Pancreas (tissue), 10 donors: ENCODE measurements at places on chromosomes 3 and 15. TPM values are rescaled to one million over a fixed set of nuclear protein-coding genes. Genes with fewer than 3 reads are reported as not detected.

The GOLGA8J gene
- total RNA-seq, result not detected

The EPHB3 gene
- 11.6 TPM for total RNA-seq

The CLDN18 gene
- total RNA-seq, result 4.0 TPM

The DAPK2 gene
- 2.7 TPM for total RNA-seq

The CPA3 gene
- total RNA-seq, result 5.0 TPM

The TP63 gene
- total RNA-seq, result 0.06 TPM

The CCR9 gene
- total RNA-seq, result not detected

DNA sequence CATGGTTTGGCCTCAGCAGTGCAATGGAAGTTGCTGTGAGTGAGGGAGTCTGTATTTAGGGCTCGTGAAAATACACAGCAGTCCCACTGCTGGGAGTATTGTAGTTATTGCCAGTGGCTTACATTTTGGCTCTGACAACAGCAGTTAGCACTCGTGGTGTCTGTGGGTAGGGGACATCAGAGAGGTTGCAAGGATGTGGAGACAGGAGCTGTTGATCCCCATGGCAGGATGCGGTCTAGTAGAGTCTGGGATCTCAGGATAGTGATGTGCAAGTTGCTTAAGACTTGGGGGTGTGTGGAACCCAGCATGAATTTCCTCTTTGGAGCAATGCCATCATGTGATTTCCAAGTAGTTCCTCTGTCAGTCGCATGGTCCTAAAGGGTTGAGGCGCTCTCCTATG is 59.9 kb downstream of the GALK2 start:
- no peak overlapping the region for H3K4me3 ChIP-seq
- DNase-seq, result no peak
- no peaks in the 10 kb centered on the region for H3K4me1 ChIP-seq
- no peaks in the 10 kb centered on the region for H3K27me3 ChIP-seq
- H3K27ac ChIP-seq, result no peak overlapping the region
- H3K36me3 ChIP-seq, result no peaks in the 10 kb centered on the region

- H3K4me3 ChIP-seq, result no peak overlapping the region
- no peak for DNase-seq
- H3K27me3 ChIP-seq, result no peaks in the 10 kb centered on the region
Observed at GRCh38 chr3:176447369-176447768, 749.9 kb downstream of the TBL1XR1 start.

GRCh38 chr3:16182183-16182582 is 7.7 kb downstream of the GALNT15 start:
- H3K27me3 ChIP-seq, result no peaks in the 10 kb centered on the region
- no peaks in the 10 kb centered on the region for H3K36me3 ChIP-seq
- no peaks in the 10 kb centered on the region for H3K4me1 ChIP-seq
- no peak overlapping the region for H3K4me3 ChIP-seq
- no peak for DNase-seq

DNA sequence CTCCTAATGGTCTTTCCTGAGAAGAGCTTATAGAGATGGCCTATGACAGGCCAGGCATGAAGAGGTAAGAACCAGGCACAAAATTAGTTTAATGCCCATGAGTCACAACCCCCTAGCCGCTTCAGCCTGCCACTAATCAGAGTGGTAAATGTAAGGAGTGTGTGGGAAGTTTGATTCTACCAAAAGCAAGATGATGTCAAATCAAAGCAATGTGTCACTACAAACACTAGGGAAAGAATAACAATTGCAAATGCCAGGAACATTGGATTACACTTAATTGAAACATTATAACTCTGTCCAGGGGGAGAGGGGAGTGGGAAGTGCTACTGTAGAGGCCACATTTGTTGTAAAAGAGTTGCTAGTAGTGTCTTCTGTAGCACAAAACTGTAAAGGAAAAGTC is 596.6 kb upstream of the AGTR1 start:
- H3K4me3 ChIP-seq, result no peak overlapping the region
- H3K36me3 ChIP-seq, result no peaks in the 10 kb centered on the region
- DNase-seq, result no peak
- H3K27me3 ChIP-seq, result no peaks in the 10 kb centered on the region
- H3K27ac ChIP-seq, result no peak overlapping the region

DNA sequence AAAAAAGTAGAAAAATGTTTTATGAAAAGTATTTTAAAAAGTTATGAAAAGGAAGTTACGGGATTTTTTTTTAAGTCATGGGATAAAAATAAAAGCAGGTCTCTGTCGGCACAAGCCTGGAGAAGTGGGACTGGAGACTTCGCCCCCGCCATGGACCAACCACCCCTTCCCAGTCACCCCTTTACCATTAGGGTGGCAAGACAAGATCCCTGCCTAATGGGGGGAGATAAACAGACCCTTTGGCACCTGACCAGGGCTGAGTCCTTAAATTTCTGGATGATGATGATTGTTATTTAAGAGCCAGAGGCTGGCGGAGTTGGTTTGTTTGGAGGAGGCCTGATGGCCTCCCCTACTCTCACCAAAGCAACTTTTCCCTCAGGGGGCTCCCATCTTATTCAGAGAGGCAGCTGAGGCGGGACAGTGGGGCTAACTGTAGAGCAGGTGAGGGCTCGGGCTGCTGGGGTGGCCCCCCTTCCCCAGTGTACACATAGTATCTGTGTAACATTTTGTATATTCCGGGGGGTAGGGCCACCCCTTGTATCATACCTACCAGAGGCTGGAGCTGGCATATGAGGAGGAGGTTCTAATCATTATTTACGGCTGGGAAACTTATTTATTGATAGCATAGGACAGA is 74.0 kb downstream of the ADAMTS7 start:
- DNase-seq, result no peak
- H3K4me3 ChIP-seq, result no peak overlapping the region
- H3K4me1 ChIP-seq, result no peaks in the 10 kb centered on the region
- H3K27me3 ChIP-seq, result no peaks in the 10 kb centered on the region
- no peaks in the 10 kb centered on the region for H3K36me3 ChIP-seq

DNA sequence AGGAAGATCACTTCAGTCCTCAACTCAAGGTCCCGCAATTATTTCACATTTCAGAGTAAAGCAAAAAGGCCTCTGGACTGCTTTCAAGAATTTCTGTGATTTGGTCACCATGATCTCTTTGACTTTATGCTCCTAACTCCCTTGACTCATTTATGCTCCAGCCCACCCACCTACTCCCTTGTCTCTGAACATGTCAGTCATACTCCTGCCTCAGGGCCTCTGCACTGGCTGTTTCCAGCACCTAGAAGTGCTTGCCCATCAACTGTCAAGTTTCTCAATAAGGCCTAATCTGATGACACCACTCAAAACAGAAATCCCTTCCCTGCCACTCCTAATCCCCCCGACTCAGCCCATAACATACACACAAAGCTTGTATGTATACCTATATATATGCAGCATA is 36.1 kb upstream of the CSPG5 start:
- H3K4me1 ChIP-seq, result peaks cover 10% of the 10 kb centered on the region
- no peak for DNase-seq
- H3K27me3 ChIP-seq, result no peaks in the 10 kb centered on the region

DNA sequence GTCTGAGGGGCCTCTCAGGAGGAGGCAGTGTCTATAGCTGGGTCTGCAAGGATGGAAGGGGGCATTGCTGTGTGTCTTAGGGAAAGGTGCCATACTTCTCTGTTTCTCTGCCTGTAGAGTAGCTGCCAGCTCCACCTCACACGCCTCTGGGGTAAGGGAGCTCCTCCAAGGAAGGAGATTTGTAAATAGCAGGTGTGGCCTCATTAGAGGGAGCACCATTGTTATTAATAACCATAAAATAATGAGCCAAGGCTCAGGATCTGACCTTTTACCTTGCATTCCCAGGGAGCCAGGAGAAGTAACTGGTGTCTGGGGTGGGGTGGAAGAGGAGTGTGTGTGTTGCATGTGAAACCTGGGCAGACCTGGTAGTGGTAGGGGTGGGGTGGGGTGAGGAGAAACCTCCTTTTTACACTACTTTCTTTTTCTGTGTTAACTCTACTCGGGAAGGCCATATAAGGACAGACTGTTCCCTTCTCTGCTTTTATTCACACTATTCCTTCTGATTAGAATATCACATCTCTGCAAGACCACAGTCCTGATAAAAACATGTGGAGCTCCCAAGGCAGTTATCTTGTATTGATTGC is 2.2 kb upstream of the C15orf39 start:
- H3K27me3 ChIP-seq, result no peaks in the 10 kb centered on the region
- H3K27ac ChIP-seq, result no peak overlapping the region
- no peaks in the 10 kb centered on the region for H3K36me3 ChIP-seq
- H3K4me3 ChIP-seq, result no peak overlapping the region
- peaks cover 10% of the 10 kb centered on the region for H3K4me1 ChIP-seq
- no peak for DNase-seq

GRCh38 chr3:182686033-182686886 is 107.0 kb upstream of the ATP11B start:
- H3K4me1 ChIP-seq, result peaks cover 4% of the 10 kb centered on the region
- DNase-seq, result no peak
- no peaks in the 10 kb centered on the region for H3K36me3 ChIP-seq
- H3K4me3 ChIP-seq, result no peak overlapping the region
- H3K27me3 ChIP-seq, result no peaks in the 10 kb centered on the region

DNA sequence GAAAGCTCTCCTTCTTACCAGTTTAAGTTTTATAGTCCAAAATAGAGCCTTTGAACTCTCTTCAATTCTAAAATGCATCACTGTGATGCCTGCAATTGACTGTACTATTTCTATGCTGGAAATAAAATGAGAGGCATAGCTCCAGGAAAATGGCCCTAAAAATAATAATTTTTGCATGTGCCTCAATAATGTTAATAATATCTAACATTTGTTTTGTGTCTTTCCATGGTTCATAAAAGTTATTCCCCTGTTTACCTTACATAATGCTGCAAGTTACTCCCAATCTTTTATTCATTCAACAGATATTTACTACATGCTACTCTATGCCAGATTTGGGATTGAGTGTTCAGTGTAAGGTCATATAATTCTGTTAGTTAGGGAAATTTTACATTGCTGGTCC is 574.0 kb downstream of the RBMS3 start:
- H3K27me3 ChIP-seq, result no peaks in the 10 kb centered on the region
- H3K27ac ChIP-seq, result no peak overlapping the region
- DNase-seq, result no peak

DNA sequence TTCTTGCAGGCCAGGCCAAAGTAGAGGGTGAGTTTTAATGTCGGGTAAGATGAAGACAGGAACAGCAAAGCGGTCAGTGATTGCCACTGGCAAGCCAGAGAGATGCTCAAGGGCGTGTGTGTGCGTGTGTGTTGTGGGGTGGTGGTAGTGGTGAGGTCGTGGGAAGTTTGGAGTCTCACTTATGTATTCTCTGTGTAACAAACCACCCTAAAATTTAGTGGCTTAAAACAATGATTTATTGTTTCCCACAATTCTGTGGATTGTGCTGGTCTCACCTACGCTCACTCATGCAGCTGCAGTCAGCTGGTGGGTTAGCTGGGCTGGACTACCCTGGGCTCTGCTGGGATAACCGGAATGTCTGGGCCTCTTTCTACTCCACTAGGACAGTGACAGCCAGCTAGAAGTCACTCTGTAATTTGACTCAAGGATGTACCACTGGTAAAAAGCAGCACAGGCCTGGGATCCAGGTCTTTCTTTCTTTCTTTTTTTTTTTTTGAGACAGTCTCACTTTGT is 50.9 kb upstream of the BHLHE40 start:
- no peak overlapping the region for H3K4me3 ChIP-seq
- no peaks in the 10 kb centered on the region for H3K27me3 ChIP-seq
- no peak overlapping the region for H3K27ac ChIP-seq
- no peaks in the 10 kb centered on the region for H3K4me1 ChIP-seq

- H3K27me3 ChIP-seq, result no peaks in the 10 kb centered on the region
- H3K36me3 ChIP-seq, result no peaks in the 10 kb centered on the region
- no peak overlapping the region for H3K27ac ChIP-seq
- no peak overlapping the region for H3K4me3 ChIP-seq
- no peak for DNase-seq
- no peaks in the 10 kb centered on the region for H3K4me1 ChIP-seq
Observed at GRCh38 chr15:47756872-47757271, 39.6 kb downstream of the SEMA6D start.

GRCh38 chr15:53539878-53540277 is 219.6 kb downstream of the WDR72 start:
- no peaks in the 10 kb centered on the region for H3K27me3 ChIP-seq
- no peak overlapping the region for H3K27ac ChIP-seq
- H3K4me1 ChIP-seq, result no peaks in the 10 kb centered on the region
- no peak overlapping the region for H3K4me3 ChIP-seq

- H3K4me3 ChIP-seq, result no peak overlapping the region
- no peak overlapping the region for H3K27ac ChIP-seq
- no peaks in the 10 kb centered on the region for H3K4me1 ChIP-seq
- no peaks in the 10 kb centered on the region for H3K27me3 ChIP-seq
- no peak for DNase-seq
- H3K36me3 ChIP-seq, result no peaks in the 10 kb centered on the region
Observed at GRCh38 chr3:111851511-111851954, 7.5 kb upstream of the PHLDB2 start.

GRCh38 chr3:100019719-100020118 is 94.6 kb downstream of the FILIP1L start:
- H3K36me3 ChIP-seq, result no peaks in the 10 kb centered on the region
- H3K4me3 ChIP-seq, result no peak overlapping the region
- H3K4me1 ChIP-seq, result peaks cover 11% of the 10 kb centered on the region

DNA sequence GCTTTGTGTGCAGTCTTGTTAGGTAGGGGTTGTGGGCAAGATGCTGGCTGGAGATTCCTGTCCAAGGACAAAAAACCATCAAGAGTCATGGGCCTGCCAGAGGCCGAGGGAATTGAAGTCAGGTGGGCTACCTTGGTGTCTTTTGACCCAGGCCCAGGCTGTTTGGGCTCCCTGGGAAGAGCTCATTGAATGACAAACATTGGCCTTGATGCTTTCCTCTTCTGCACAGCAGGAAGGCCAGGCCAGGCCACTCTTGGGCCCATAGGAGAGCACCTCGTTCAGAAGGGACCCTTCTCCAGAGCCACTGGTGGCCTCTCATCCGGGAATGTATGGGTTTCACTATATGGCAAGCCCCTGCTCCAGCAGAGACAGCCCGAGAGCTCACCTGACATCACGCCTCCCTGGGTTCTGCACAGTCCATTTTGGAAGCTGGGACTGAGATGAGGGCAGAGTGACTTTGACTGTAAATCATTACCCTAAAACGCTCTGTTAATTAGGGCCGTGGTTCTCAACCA is 169.1 kb downstream of the NSMCE3 start:
- H3K27ac ChIP-seq, result no peak overlapping the region
- H3K27me3 ChIP-seq, result no peaks in the 10 kb centered on the region
- H3K36me3 ChIP-seq, result no peaks in the 10 kb centered on the region

- no peaks in the 10 kb centered on the region for H3K36me3 ChIP-seq
- no peaks in the 10 kb centered on the region for H3K27me3 ChIP-seq
- no peak overlapping the region for H3K27ac ChIP-seq
Observed at GRCh38 chr15:28093752-28094535, 5.2 kb downstream of the OCA2 start.

GRCh38 chr15:101827257-101827656 is 15.3 kb downstream of the OR4F15 start:
- no peak overlapping the region for H3K27ac ChIP-seq
- no peaks in the 10 kb centered on the region for H3K27me3 ChIP-seq
- no peak for DNase-seq
- no peaks in the 10 kb centered on the region for H3K4me1 ChIP-seq
- H3K4me3 ChIP-seq, result no peak overlapping the region
